NB4 (cell line): ENCODE measurements at places on chromosomes 3 and 15.

- no peak for DNase-seq
Observed at GRCh38 chr3:123809597-123809996, 74.5 kb downstream of the MYLK start.

GRCh38 chr15:67862750-67863441, 23.1 kb upstream of the RNU6-1 start:
- no peak for DNase-seq

DNA sequence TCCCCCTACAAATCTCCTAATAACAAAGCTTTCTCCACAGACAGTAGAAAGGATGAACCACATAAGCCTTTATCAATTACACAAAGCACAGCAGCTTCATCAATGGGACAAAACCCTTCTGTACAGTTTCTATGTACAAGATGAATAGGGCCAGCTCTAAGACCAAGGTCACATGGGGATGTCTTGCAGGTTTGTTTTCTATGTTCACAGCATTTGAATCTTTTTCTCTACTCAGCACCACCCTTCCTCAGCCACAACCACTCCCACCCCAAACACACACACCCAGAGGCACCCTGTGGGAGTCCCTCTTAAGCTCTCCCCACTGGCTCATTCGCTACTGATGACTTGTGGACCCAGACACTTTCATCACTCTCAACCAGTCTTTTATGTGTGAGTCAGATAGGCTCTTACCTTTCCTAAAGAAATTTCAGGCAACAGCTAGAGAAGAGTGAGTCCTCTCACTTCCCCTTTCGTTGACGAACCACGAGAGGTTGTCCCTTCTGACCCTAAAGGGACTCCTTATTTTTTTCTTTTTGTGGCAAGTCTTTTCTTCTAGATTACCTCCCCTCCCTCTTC, 57.9 kb downstream of the ARHGAP31 start:
- peak; percentile 75 for DNase-seq

GRCh38 chr3:65713016-65713415, 325.7 kb downstream of the MAGI1 start:
- DNase-seq: peak; percentile 11

- DNase-seq: no peak
Observed at GRCh38 chr3:34132069-34132692, 333.8 kb downstream of the PDCD6IP start.

DNA sequence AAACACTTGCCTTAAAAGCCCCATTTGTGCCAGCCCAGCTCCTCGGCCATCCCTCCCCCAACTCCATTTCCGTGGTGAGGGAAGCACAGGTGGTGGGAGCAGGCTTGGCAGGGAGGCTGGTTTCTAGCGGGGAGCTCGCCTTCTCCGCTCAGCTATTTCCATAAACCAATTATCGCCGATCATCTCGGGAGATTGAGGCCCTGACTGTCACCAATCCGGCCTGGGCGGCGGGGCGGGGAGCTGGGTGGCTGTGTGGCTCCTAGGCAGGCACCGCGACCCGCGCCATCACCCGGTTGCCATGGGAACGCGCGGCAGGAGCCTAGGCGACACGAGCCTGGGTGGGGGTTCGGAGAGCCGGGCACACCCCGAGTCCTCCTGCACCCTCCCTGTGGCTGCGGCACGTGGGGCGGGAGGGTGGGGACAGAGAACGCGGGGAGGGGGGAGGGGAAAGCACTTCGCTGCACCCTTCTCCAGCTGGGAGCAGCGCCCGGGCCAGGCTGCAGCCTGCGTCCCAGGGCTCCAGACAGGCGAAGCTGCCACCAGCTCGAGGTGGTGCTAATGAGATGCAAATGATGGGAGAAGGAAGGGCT, 9.3 kb downstream of the CCDC33 start:
- DNase-seq: no peak

DNA sequence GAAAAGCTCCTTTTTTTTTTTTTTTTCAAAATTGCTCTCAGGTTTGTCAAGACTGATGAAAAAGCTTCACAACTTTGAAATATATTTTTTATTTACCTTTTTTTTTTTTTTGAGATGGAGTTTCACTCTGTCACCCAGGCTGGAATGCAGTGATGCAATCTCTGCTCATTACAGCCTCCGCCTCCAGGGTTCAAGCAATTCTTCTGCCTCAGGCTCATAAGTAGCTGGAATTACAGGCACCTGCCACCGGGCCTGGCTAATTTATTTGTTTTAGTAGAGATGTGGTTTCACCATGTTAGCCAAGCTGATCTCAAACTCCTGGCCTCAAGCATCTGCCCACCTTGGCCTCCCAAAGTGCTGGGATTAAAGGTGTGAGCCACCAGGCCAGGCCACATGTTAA, 1515.0 kb downstream of the OTOL1 start:
- DNase-seq: no peak

GRCh38 chr3:174276826-174277225, 582.3 kb upstream of the NAALADL2 start:
- no peak for DNase-seq

DNA sequence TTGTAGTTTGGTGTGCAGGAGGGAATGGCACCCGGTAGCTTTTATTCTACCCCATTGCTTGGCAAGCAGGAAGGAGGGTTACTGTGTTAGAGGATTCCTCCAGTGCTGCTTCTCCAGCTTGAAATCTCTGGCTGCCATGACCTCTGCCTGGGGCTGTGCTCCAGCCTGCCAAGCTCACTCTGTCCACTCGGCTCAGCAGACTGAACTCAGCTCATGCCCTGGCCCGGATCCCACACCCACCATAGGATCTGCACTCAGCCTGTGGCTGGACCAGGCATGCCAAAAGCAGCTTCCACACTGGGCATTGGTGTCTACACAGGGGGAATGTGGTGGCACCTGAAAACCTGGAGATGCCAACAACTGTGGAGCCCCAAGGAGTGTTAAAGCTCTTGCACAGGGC, 26.3 kb downstream of the CLDN16 start:
- no peak for DNase-seq

DNA sequence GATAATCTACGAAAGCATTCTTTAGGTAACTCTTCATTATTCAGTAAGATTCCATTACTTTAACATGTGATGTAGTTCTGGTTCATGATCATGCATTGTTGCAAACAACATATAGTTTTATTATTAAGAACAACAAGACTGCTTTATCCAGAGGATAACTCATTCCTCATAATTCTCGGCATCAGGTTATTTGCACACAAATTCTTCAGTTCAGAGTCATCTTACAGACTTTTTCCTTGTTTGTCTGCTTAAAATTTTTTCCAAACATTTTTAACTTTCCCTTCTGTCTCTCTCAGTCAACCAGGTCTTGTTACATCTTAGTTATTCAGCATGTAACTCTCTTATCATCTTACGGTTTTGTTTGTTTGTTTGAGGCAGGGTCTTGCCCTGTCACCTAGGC, 60.1 kb downstream of the VGLL3 start:
- DNase-seq: no peak

GRCh38 chr3:177122183-177122856, 75.0 kb downstream of the TBL1XR1 start:
- no peak for DNase-seq

DNA sequence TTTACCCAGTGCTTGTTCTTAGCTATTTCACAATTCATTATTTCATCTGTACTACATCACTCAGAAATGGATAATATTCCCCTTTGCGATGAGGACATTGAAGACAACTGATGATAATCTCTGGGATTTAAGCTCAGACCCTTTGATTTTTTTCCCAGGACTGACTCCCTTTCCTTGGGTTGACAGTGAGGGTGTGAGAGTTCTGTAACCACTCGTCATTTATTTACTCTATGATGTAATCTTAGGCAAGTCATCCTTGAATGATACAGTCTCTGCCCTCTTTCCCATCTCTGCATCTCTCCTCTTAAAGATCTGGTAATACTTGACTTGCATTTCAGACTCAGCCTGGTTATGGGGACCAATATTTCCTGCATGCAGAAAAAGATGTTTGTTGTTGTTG, 1041.7 kb downstream of the AGBL1 start:
- no peak for DNase-seq

DNA sequence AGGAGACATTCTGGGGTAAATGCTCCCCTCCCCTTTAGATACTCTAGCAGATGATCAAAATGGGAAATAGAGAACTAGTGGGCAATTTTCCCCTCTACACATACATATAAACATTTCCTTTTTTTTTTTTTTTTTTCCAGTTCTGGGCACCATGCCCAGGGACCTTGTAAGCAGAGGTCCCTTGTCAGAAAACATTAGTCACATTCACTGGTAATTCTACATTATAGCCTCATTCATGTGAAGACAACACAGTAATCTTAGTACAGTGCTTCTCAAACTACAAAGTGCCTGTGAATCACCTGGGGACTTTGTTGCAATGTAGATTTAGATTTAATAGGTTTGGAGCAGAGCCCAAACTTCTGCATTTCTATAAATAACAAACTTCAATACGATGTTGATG, 60.1 kb upstream of the ACTC1 start:
- DNase-seq: no peak
